Stimulated activated effector memory CD8-positive, alpha-beta T cell treated with anti-CD3 and anti-CD28 coated beads, Interleukin-12 subunit alpha, Interleukin-12 subunit beta, amount 100 ng/mL, for 72 hours (primary cell): ENCODE measurements at places on chromosomes 16 and 17.

- DNase-seq, result no peak
Observed at GRCh38 chr16:77977339-77977738, 45.0 kb upstream of the CLEC3A start.

DNA sequence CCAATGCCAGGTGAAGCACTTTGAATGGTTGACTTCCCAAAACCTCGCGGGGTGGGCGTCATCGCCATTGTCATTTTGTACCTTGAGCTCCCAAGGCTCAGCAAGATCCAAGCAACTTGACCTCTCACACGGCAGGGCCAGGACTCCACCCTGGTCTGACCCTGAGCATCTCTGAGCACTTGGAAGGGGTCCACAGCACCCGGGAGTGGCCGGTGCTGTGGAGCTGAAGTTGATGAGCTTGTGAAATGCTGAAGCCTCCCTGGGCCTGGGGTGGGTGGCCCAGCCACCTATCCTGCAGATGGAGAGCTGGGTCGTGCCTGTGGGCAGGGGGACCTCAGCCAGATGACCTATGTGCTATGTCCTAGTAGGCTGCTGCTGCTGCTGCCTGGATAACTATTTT is 283.3 kb upstream of the FOXF1 start:
- no peak for DNase-seq

GRCh38 chr17:63029541-63029940 is 63.5 kb downstream of the TANC2 start:
- DNase-seq, result no peak

- DNase-seq, result no peak
Observed at GRCh38 chr17:50344731-50345365, 1.1 kb upstream of the XYLT2 start.

- no peak for DNase-seq
Observed at GRCh38 chr16:81170824-81171223, 67.7 kb upstream of the BCO1 start.

GRCh38 chr16:77468831-77469230 is 34.0 kb upstream of the ADAMTS18 start:
- no peak for DNase-seq

DNA sequence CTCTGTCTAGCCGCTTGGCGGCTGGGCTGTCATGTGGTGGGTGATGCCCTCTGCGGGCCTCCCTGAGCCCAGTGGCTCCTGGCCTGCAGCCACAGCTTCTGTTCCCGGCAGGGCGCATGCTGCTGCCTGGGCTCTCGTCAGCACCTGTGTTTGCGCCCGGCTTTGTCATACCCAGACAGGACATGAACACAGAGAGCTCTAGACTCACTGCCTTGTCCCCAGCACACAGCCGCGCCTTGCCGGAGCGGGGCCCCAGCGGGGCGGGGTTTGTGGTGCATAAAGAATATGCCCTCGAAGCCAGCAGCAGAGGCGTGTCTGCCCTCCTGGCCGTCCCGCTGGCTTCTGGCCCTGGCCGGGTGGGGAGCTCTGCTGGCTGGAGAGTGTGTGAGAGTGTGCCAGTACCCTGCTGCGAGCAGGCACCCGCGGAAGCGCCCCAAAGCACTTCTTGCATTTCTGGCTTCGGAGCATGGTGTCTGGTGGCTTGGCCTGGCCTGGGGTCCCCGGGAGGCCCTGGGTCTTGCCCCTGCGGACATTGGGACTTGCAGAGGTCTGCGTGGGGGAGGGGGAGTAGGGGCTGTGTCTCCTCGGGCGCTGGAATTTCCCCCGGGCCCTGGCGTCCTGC is 14.4 kb downstream of the ASPSCR1 start:
- no peak for DNase-seq
